ENCODE measurements at places on chromosomes 7 and 10.

GRCh38 chr10:78604721-78605120, 464.0 kb upstream of the ZMIZ1 start:
- DNase-seq = no peak

DNA sequence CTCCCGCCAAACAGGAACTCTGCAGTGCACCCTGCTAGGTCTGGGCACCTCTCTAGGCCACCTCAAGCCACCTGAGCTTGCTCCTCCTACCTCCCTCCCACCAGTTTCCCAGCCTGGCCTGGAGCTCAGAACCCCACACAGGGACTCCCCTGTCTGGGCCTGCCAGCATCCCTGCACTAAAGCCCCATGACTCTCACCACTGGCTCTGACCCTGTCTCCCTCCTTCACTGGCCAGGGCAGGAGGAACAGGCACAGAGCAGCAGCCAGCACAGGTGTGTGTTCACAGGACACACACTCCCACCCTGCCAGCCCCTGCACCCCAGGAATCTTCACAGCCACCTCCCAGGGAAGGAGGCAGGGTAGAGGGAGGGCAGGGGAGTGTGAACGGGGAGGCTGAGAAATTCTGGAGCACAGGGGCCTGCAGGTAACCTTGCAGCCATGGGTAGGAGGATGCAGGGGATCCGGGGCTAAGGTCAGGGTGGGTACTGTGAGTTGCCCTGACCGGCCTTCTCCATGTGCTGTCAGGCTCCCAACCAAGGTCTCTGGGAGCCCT, 13.9 kb upstream of the ANTXRL start:
- no peak for DNase-seq

DNA sequence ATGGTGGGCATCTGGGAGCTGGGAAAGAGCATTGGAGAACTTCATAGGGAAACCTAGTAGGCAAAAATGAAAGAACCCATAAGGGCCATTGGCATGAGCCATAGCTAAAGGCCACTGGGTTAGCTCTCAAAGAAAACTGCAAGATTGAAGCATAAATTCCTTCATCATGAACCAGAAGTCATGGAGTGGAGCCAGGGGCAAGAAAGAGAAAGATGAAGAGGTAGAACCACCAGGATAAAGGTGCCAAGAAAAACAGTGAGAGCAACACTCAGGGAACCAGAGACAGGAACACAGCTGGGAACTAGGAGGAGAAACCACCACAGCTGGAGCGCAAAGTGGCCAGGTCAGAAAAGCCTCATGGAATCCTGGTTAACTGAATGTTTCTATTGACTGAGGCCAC, 11.5 kb upstream of the SGMS1 start:
- no peak for DNase-seq

DNA sequence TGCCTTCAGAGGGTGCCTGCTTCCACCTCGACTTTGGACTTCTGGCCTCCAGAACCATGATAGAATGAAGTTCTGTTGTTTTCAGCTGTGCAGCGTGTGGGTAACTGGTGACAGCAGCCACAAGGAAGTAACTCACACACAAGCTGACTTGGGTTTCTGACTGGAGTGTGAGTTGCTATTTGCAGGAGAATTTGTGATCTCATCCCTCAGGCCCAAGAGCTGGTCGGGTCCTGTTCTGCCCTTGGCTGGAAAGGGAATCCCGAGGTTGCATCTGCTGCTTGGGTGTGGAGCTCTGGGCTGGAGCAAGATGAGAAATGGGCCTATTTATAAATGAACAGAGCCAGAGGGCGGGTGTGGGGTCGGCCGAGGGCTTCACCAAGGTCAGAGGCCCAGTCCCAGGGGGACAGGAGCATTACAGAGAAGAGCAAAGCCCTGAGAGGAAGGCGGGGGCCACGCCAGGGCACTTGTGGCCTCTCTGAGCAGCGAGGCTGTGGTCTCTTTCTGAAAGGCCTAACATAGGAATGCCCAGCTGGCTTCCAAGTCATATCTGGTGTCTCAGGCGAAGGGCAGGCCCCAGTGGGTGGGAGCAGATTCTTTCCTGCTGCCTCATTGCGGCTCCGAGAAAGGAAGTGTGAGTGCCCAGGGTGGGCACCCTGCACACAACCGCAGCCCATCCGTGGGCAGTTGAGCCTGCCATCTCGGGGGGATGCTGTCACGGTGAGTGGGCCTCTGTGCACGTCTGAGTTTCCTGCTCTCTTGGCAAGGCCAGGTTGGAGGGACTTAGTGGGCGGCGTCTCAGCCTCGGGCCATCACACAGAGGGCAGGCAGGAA, 26.5 kb upstream of the C10orf71 start:
- no peak for DNase-seq

DNA sequence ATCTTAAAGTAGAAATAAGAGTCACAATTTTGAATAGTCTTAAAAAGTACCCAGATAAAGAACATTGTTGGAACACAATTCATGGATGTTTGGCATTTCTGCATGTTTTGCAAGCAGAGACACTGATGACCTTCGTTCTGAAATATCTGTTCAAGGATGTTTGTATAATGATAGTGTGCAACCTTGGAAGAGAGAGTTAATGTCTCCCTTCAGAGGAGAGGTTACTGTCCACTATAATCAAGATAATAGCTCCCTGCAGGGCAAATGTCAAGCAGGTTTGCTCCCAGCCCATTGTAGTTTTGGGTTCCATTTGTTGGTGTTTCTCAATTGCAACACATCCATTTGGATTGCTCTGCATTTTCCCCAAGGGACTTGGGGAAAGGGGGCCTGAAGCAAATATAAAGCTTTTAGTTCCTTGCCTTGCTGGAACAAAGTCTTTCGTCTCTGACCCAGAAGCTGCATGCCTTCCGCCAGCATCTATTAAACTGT, 45.2 kb downstream of the COL1A2 start:
- no peak for DNase-seq

GRCh38 chr7:29496355-29497020, 67.1 kb upstream of the PRR15 start:
- DNase-seq = no peak

- DNase-seq = no peak
These were observed 75.9 kb upstream of the MAGI2 start for GRCh38 chr7:79529214-79529880.
